Lower lobe of right lung (tissue), 2 donors: ENCODE measurements at places on chromosomes 7 and 10. TPM values are rescaled to one million over a fixed set of nuclear protein-coding genes. Genes with fewer than 3 reads are reported as not detected.

DNA sequence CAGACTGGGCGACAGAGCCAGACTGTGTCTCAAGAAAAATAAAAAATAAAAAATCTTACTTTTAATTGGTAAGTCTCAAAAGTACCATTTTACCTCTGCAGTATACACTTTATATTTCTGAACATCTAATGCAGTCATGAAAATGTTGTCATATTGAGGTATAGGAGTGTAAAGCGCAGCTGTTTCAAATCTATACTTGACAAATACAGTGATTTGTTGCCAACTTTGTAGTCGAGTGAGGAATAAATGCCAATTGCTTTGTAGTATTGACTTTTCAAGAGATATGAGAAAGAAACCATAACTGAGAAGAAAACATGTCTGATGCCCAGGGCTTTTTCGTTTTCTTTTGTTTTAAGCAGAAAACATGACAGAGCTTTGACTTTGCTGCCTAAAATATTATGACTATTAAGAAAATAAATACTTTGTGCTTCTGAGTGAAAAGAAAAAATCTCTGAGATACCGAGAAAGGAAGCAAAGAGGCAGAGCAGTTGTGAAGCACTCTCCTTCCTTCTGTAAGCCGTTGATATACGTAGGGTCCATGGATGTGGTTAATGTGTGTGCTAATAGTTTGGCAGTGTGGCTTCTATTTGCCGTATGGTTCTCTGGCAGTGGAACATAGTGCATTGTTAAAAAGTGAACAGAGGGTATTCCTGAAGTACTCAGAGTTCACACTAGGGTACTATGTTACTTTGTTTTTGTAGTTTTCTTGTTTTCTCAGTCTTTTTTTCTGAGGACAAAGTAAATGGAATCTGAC is 38.2 kb downstream of the AVL9 start:
- DNase-seq: no peak

CUX1 gene
- 118 TPM for total RNA-seq

SAP25 gene
- 10.6 TPM for total RNA-seq

GRCh38 chr10:102779680-102780526 is 36.2 kb downstream of the WBP1L start:
- no peak for DNase-seq

DNA sequence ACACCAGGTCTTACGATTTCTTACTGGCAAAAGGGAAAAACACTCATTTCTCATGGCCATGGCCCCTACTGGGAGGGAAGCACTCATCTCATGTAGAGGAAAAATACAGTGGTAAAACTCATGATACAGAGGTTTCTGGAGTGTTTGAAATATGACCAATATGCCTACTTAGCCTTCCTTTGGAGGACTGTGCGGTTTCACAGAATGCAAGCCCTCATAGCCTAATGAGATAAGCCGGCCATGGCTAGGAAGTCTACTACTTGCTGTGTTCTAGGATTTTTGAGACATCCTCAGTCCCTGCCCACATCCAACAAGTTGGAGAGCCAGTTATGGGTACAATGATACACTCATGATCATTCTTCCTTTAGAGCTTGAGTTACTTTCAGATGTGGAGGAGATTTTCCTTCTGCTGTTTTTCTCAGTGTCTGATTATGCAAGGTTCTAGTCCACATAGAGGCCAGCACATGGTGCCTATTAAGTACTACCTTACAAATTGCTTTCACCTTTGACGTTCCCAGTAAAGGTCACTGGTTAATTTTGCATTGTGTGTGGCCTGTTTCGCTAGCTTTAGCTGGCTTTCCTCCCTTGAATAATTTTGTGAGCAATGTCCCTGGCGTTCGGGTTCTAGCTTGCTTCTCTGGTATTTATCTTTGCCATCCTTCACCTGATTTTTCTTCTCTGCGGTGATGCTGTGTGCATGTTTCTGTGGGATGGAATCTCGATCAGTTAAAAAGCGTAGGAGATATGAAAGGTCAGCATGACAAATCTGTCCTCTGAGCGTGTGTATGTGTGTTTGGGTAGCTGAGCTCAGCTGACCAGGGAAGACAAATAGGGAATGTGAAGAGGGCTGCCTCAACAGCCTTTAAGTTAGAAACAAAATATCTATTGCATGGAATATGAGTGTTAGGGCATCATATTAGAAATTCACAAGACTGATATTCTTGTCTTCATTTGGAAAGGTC is 295.4 kb downstream of the LRMDA start:
- no peak for DNase-seq

DNA sequence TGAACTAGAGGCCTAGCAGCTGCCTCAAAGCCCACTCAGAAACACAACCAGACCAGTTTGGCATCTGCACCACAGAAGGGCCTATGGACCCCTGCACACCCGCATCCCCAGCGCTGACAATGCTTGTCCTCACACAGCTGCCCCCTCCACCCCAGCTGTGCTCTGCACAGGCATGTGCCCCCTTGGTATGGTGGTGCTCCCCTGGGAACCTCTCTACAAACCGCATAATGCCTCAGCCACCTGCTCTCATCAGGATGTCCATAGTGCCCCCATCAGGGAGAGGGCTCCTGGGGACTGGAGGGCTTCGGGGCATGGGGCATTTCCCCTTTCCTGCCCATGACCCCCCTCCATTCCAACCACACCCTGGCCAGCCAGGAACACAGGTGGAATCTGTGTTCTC is 347.5 kb downstream of the GRID1 start:
- DNase-seq: no peak

GRCh38 chr7:108839076-108839475 is 269.4 kb downstream of the DNAJB9 start:
- DNase-seq: no peak

DNA sequence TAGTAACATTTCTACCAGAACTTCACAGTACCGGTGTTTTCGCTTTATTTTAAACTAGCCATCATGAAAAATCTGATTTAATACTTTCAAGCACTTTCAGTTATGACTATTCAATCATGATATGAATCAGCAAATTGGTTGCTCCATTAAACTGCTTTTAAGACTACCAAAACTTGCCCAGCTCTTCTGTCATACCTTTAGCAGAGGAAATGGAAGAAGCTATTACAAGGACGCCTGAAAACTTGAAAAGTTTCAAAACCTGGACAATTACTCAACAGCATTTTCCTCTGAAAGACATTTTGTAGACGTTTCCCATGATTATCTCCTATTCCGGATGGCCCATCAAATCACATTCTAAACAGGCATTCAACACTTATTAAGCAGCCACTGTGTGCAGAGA is 2.0 kb downstream of the JAZF1 start:
- no peak for DNase-seq

CCDC126 gene
- 15.5 TPM for total RNA-seq

- DNase-seq: no peak
Observed at GRCh38 chr10:102261196-102261595, 15.9 kb downstream of the GBF1 start.

STRIP2 gene
- 1.3 TPM for total RNA-seq

FAM24B gene
- 3.8 TPM for total RNA-seq

DNA sequence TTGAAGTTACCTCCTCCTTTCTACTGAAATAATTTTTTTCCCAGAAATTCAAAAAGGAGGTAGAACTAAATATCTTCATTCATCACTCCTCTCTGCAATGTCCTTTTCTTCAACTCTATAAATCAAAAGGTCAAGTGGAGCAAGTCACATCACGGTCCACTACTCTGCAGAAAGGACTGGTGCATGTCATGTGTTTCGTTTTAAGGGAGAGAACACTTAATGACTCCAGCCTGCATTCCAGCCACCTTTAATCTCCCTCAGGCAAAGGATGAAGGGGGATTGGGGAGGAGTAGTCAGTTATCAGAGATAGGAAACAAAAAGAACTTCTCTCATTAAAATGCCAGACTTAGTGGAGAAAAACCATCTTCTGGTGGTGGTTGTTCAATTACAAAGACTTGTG is 78.9 kb downstream of the ANK3 start:
- DNase-seq: no peak

DNA sequence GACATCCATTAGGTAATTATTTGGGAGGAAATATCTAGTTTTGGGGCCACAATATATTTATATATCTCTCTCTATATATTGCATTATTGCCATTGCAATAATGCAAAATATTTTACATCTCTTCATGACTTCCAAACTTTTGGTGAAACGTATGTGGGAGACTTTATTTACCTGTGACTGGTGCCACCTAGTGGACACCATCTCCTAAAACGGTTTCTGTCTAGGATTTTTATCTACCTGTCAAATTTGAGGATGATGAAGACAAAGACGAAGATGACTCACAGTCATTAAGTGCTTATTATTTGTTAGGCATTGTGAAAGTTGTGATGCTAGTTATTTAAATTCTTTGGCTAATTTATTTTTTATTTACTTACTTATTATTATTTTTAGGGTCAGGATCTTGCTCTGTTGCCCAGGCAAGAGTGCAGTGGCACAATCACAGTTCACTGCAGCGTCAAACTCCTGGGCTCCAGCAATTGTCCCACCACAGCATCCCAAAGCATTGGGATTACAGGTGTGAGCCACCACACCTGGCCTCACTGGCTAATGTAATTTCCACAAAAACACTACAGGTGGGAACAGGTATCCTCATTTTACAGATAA is 18.7 kb upstream of the CBLL1 start:
- no peak for DNase-seq

DNA sequence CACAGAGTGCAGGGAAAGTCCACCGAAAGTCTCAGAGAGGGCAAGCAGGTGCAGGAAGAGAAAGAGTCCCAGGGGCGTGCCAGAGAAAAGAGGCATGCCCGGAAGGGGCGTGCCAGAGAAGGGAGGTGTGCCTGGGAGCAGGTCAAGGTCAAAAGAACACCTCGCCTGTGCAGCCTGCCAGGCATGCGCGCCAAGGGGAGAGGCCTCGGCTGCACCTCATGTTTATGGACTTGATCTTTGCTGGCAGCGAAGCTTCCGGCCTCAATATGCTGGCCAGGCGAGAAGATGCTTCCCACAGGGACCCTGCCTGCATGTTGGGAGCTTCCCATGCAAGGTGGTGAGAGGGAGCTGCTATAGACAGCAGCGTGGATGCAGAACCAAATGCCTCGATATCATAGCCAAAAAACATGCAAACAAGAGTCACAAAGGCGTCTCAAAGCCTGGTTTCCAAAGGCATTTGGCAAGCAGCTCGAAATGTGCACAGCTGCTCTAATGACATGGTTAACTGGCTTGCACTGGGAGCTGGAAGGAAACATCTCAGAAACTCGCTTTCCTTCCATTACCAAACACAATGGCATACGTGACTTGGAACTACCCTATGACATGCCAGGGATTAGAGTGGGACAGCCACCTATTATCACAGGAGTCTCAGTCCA is 192.5 kb upstream of the PPP2R2D start:
- no peak for DNase-seq

- no peak for DNase-seq
Observed at GRCh38 chr10:18880530-18880929, 168.1 kb upstream of the MALRD1 start.

DNA sequence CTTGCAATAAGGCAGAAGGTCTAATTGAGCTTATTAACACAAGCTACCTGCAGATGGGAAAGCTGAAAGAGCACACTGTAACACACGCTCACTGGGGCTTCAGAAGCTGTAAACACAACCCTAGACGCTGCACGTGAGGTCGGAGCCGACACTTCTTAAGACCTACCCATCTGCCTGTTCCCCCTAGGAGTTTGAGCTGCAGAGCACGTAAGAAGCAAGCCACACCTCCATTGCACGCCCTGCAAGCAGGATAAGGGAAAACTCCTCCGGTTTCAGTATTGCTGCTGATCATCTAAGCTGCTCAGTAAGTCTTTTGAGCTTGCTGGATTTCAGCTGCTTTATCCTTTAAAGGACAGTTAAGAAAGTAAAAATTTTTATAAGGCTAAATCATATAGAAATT is 244.0 kb upstream of the ZWINT start:
- DNase-seq: no peak

DNA sequence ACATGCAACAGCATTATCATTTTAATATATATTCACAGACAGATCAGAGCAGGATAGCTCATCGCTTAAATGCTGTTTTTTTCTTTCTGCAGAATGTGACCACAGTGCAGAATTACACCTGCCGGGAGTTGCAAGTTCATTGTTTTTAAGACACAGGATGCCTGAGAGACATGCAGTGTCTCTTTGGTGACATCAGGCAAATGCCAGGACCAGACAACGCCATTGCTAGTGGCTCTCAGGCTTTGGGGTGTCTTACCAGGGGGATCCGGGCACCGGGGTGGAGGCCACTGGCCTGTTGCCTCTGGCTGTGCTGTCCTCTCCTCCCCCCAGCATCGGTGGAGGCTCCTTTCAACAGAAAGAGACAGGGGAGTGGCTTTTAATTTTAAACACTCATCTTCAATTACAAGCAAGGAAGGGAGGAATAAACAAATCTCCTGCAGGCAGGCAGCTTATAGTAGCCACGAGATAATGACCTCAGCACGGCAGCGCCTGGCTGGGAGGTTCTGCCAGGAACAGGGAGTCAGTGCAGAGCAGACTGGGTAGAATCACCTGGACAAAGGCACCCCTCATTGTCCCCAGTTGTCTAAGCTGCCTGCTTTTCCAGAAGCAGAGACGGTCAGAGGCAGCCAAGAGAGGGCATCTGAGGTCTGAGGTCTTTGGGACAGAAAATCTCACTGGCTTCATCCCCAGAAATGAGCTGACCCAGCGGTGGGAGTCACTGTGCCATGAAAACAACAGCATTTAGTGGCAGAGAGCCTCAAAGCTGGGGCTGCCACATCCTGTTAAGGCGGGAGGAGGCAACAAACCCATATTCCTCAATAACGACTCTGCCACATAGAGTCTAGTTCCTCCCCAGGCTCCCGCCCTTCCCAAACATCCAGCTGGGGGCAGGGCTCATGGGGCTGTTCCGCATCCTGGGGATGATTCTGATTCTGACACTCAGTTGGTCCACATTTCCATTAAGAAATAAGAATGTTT is 148.4 kb downstream of the TCERG1L start:
- no peak for DNase-seq

- DNase-seq: no peak
Observed at GRCh38 chr10:28842321-28842720, 165.0 kb downstream of the BAMBI start.

GRCh38 chr10:71598621-71599055 is 120.9 kb downstream of the C10orf105 start:
- DNase-seq: peak; percentile 77

- no peak for DNase-seq
Observed at GRCh38 chr7:70494225-70495032, 637.5 kb upstream of the GALNT17 start.

DNA sequence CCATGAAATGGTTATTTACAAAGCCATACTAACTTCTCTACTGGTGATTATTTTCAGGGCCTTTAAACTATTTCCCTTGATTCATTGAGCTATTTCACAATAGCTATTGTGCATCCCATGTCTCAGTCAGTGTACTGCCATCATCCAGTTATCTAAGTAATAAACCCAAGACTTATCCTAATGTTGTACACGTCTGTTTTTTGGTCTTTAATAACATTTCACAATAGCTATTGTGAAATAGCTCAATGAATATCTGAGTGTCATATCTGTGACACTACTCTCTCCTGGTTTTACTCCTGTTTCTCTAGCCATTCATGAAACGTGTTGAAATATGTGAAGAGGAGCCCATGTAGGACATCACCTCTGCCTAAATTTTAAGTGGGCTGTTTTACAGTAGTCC is 36.5 kb upstream of the TMEM140 start:
- DNase-seq: no peak

DNA sequence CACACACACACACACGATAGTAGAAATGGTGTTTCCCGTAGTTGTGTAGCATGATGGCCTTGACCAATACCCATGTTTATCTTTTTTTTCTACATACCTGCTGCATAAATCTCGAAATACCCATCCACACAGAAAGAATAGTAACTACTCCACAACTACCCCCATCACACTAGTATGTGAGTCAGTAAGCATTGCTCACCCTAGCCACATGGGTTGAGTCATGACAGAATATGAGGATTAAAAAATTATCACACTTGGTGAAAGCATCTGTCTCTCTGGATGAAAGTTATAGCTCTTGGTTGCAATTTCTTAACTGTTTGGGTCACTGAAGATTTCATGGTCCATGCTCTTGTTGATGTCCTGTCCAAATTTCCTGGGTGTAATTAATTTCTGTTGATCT is 103.4 kb upstream of the MDFIC start:
- DNase-seq: no peak

NKX1-2 gene
- not detected for total RNA-seq
